ENCODE measurements at places on chromosomes 6 and 20.

- DNase-seq = no peak
These were observed 50.3 kb downstream of the OR2B2 start for GRCh38 chr6:27861861-27862260.

DNA sequence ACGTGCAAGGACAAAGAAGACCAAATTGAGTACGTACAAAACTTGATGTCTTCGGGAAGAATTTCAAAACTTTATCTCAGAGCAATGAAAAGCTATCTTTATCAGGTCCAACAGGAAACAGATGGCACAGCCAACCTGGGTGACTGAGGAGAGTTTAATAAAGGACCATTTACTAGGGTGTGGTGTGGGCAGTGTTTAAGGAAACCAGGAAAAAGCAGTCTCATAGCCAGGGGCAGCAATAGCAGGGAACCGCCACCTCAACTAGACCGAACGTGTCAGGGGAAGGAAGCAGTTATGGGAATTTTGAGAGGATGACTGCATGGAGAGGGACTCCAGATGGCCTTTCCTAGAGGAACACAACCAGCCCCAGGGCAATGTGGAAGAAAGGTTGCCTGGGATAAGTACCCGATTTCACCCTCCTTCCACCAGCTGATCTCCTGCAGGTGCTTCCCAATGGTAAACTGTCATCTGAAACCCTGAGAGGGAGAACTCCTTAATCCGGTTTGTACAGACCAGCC, 15.2 kb upstream of the TAAR5 start:
- DNase-seq = peak; percentile 13

GRCh38 chr6:121584586-121585369, 149.3 kb downstream of the GJA1 start:
- DNase-seq = peak; percentile 61

GRCh38 chr6:154962753-154963152, 32.4 kb upstream of the TIAM2 start:
- DNase-seq = no peak

DNA sequence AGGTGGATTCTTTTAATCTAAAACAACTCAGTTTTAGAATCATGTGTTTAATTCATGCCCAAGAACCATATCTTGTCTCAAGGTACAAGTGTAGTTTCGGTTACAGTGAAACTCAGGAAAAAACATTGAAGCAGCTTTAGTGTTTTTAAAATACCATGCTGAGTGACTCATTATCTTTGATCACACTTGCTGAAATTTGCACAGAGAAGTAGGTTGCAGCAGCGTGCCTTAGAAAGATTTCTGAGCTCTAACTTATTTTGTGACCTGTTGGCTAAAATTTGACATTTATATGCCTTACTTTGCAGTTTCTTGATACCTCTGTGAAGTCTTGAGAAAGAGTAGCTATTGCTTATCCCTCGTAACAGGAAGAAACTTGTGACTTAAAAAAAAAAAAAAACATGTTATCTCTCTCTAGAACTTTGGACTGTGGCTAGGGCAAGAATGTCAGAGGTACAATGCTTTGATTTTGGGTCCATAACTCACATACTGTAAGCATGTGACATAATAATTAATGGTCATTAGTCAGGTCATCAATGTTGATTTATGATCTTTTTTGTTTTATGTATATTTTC, 34.5 kb upstream of the FUCA2 start:
- DNase-seq = peak; percentile 82

DNA sequence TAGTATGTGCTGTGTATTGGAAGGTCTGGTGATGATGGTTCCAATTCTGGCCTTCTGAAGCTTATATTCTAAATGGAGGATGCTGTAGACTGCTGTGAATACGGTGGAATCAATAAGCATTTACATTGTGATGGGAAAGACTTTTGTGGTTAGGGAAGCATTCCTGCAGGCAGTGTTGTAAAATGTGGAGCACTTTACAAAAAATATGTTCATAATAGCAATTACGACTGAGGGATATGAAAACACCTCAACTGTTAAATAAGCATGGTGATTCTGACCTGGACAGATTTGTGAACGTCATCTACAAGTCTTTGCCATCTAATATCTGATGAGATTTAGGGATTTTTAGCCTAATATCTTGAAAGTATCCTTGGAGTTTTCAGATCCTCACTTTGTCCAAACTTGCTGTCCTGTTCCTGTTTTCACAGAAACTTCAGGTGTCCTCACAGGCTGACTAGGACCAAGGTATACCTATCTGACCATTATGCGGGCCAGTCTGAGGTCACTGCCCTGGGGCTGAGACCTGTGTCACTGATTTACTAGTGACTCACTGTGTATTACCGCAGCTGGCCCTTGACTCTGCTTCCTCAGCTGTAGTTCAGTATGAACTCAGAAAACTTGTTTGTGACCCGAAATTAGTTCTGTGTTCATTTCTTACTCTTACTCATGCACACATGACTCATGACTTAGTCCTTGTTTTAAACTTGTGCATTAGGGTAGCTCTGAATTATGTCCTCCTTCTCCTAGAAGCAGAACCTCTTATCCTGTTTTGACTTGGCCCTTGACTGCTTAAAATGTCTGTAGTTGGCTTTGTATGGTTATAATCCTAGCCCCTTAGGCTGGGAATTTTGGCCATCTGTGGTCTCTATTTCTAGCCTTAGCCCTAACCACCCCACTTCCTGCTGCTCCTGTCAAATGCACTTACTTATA, 343.0 kb downstream of the CDKAL1 start:
- peak; percentile 18 for DNase-seq

DNA sequence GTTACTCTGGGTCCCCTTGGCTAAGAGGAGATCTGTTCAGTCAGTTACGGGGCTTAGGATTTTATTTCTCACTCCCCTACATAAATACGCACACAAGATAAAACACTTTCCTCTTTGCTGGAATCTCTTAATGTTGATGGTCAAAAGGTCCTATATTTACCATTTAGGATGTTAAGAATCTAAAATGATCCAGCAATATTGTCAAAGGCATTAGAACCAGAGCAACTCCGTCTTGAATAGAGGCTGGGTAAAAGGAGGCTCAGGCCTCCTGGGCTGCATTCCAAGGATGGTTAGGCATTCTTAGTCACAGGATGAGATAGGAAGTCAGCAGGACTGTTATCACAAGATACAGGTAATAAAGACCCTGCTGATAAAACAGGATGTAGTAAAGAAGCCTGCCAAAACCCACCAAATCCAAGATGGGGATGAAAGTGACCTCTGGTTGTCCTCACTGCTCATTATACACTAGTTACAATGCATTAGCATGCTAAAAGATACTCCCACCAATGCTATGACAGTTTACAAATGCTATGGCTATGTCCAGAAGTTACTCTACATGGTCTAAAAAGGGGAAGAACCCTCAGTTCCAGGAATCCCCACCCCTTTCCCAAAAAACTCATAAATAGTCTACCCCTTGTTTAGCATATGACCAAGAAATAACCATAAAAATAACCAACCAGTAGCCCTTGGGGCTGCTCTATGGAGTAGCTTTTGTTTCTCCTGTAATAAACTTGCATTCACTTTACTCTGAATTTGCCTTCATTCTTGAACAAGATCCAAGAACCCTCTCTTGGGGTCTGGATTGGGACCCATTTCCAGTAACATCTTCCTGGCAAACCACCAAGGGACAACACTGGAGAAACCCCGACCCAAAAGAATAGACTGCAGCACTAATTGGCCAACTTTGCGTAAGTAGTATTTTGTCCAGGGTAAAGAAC, 107.5 kb downstream of the DTNBP1 start:
- peak; percentile 47 for DNase-seq

DNA sequence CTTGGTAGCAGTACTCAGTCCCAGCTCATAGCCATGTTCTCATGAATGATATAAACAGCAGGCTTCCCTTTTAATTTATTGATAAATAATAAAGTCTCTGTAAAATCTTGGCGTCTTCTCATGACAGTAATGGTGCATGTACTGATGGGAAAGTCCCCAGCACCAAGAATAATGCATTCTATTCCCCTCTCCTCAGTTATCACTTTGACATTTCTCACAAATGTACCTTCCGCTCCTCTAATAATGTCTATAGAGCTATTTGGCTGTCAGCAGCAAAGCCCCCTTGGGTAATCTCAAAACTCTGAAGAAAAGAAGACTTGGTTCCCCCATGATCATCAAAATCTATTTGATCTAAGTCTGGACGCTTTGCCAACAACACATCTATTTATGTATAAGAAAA, 185.0 kb upstream of the SPTLC3 start:
- DNase-seq = no peak

GRCh38 chr20:8744228-8744844, 324.6 kb upstream of the PLCB4 start:
- no peak for DNase-seq

GRCh38 chr6:42771741-42772100, 10.1 kb upstream of the BICRAL start:
- no peak for DNase-seq

GRCh38 chr20:47127999-47128398, 228.5 kb downstream of the ZMYND8 start:
- DNase-seq = no peak

GRCh38 chr20:31523361-31524283, 9.4 kb downstream of the HM13 start:
- DNase-seq = peak; percentile 76

GRCh38 chr6:148682990-148683389, 63.8 kb upstream of the UST start:
- DNase-seq = peak; percentile 79

DNA sequence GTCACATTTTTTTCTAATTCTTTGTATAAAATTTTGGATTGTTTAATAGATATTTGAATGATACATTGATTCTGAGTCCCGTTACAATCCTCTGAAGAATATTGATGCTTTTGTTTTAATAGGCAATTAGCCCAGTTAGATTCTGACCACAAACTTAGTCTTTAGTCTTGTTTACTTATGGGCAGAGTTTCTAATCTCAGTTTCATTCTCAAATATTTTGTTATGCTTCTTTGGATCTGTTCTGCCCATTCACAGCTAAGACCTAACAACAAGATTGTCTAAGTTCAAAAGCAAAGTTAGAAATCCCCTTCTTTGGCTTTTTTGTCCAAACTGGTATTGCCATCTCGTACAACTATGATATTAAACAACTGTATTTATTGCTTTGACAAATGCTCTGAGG, 58.0 kb downstream of the TBXT start:
- DNase-seq = no peak

GRCh38 chr6:77361018-77361417, 102.3 kb downstream of the HTR1B start:
- DNase-seq = no peak

DNA sequence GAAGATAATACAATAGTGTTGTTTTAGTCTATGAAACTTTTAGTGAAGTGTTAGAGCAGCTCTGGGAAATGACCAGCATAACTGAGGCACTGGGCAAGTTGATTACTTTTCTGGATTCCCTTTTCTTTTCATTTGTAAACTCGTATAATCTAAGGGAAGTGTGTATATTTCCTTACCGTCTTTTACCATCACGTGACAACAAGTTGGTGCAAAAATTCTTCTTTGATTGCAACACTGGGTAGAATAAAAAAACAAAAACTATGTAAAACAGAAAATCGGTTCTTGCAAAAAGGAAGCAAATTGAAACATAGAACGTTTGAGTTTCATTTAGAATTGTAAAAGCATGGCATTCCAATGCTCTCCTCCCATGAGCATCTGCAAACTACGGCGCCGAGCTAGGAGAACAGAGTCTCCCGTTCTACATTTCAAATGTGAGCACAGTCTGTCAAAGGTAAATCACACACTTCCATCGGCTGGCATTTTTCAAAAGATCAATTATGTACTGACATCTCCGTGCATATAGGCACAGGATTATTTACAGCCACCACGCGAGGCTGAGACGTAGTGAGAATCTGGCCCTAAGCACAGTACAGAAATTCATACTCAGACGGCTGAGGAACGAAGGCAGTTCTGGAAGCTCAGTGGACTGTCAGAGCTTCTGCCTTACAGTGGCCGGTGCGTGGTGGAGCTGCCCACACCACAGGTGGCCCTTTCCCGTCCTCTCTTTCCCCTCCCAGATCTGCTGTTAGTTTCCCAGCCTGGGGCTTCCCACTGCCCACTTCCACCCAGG, 314.0 kb downstream of the BMP7 start:
- DNase-seq = no peak

DNA sequence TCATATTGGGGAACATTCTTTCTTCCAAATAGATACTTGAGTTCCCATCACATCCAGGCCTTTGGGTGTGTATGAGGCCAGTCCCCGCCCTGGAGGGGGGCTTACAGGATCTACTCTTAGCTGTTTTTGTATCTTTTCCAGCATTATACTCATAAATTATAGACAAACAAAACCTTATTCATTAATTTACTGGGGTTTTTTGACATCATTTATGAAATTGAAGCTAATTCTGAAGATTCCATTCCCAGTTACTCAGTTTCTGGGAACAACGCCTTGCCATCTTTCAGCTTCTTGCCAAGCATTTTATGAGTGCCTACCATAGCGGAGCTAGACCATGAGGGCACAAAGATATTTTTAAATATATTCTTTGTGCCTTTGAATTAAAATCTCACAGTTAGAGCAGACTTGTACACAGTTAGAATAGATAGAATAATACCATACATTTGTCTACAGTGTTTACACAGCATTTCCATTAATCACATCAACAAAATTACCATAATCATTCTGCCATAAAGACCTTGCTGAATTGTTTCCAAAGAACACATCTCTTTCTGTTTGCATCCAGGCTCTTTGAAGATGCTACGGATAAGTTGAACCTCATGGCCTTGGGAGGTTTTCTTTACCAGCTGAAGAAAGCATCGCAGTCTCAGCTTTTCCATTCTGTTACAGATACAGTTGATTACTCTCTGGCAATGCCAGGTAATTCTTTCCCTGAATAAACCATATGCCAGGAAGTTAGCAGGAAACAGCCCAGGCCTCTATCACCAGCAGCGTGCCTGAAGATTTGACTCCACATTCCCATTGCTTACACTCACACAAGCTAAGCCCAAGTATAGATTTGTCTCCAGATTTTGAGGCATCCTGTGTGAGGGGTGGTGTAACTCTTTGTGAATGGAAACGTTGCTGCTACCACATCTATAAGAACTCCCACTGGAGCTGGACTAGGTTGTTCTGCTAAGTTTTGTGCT, 75.4 kb upstream of the PBOV1 start:
- DNase-seq = no peak

- no peak for DNase-seq
These were observed 478.3 kb downstream of the TFAP2A start for GRCh38 chr6:9936551-9936950.

- no peak for DNase-seq
These were observed 10.6 kb downstream of the ARMH2 start for GRCh38 chr6:24788031-24788665.

DNA sequence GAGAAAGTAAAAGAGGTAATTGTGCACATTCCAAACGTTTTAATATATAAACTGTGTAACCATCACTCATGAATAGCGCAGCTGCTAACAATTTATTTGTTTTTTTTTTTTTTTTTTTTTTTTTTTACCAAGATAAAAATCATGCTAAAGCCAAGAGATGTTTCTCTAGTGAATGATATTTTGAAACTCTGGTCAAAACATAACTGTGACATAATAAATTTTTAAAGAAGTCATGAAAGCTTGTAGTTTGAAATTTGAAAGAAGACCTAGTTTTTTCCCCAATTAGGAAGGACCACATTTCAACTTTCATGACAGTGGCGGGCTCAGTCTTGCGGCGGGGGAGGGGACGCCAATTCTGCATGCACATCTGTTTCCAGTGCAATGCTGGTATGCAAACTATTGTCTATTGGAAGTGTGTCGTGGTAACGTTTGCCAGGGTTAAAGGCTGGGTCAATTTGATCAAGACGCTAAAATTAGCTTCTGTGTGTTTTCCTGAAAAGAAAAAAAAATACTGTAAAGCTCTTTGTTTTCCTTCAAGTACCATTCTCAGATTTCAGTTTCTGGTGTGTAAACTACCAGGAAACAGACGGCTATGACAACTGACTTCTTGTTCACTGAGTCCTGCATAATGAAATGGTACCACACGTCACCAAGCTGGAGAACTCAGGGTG, 211.9 kb downstream of the FOXC1 start:
- DNase-seq = no peak

All from hematopoietic multipotent progenitor cell treated with erythropoietin and hydrocortisone succinate and interleukin-3 and kit ligand, for 4 days (in vitro differentiated cells).